Regular cardiac myocyte (primary cell): ENCODE measurements at places on chromosomes 5 and 9. TPM values are rescaled to one million over a fixed set of nuclear protein-coding genes. Genes with fewer than 3 reads are reported as not detected.

The NR5A1 gene
- total RNA-seq = under 0.01 TPM in 1 of 2 replicates, not detected in the other

The GBGT1 gene
- 3.3 and 4.5 TPM in 2 replicates for total RNA-seq

The RPP25L gene
- 22.8 and 25.7 TPM in 2 replicates for total RNA-seq

The BSPRY gene
- not detected in 2 replicates for total RNA-seq

The NCS1 gene
- total RNA-seq = 51.3 and 59.8 TPM in 2 replicates

The DEPDC1B gene
- 1.1 and 13.6 TPM in 2 replicates for total RNA-seq

The FOXD4L3 gene
- total RNA-seq = under 0.01 and 0.28 TPM in 2 replicates

The PCSK1 gene
- total RNA-seq = 0.19 and 2.3 TPM in 2 replicates

The GARIN3 gene
- not detected in 2 replicates for total RNA-seq

The GMCL2 gene
- total RNA-seq = not detected in 2 replicates

The EGFLAM gene
- 12.4 and 26.1 TPM in 2 replicates for total RNA-seq

The LCN6 gene
- not detected in 2 replicates for total RNA-seq
